ENCODE measurements at places on chromosomes 7 and 10.

GRCh38 chr10:92692697-92693533, 3.2 kb downstream of the HHEX start:
- DNase-seq, result no peak

GRCh38 chr10:80553436-80553835, 15.7 kb downstream of the SH2D4B start:
- no peak for DNase-seq

DNA sequence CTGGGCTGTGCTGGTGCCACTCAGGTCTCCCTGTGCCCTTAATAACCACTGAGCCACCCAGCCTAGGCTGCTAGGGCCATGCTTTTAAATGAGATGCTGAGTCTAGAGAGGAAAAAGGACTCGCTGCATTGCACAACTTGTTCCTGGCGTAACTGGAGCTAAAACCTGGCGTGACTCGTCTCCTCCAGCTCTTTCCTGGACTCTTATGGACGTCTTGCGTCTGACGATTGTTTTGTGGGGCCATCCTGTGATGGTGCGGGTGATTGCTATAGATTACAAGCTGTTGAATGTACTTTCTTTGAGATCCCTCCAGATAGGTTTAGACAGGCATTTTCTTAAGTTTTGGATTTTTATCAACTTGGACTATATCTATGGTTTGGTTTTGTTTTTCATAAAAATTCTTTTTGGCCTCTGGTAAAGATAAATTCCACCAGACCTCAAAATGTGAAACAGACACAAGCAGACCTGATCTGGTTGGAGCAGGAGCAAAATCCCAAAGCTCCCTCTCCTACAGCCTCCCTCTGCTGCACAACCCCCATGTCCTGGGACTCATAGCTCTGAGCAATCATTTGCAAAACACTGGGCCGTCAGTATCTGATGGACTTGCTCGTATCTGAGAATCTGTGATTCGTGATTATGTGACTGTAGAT, 230.3 kb downstream of the ARHGAP12 start:
- no peak for DNase-seq

DNA sequence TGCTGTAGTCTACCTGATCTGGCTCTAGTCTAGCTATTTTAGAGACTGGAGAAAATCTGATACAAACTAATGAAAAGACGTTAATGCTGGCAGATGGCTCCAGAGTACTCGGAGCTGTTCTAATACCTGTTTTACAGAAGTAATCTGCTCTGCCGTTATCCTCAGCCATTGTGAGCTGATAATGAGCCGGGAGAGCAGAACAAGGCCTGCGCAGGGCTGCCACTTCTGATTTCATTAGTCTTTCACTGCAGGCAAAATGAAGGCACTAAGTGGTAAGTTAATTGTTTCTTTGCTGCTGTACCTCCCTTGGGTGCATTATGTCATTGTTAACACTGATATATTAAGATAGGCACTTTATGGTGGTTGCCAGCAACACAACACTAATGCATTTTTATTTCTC, 456.4 kb upstream of the PFKP start:
- no peak for DNase-seq

DNA sequence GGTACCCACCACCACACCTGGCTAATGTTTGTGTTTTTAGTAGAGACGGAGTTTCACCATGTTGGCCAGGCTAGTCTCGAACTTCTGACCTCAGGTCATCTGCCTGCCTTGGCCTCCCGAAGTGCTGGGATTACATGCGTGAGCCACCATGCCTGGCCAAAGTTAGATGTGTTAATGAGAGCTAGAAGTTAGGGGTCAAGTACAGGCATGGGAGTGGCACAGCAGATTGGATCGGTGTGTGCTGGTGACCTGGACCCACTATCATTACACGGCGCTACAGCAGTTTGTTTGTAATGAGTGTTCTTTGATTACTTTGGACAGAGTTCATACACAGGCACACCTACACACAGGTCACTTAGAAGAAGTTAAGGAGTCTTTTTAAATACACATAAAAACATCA, 36.7 kb downstream of the DNAJB6 start:
- no peak for DNase-seq

DNA sequence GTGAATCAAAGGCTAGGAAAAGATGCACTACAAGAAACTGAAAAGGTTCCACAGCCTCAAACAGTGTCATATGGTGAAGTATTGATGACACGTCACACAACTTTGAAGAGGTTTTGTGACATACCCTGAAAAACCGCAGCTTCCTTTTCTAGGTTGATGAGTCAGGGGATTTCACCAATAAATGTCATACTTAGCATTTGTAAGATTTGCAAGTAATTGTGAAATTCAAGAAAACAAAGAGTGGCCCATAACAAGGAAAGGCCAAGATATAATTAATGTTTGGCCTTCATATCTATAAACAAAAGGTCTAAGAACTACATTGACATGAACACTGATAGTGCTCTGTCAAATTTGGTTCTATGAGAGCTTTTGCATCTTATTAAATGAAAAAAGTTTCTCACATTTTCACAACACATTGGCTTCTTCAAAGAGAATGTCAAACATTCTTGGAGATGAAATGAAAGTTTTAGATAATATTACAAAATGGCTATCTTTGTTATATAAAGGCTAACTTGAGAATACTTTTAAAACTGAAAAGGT, 62.0 kb upstream of the NAMPT start:
- no peak for DNase-seq

- no peak for DNase-seq
Measured at GRCh38 chr7:21281193-21281592, 146.7 kb upstream of the SP4 start.

DNA sequence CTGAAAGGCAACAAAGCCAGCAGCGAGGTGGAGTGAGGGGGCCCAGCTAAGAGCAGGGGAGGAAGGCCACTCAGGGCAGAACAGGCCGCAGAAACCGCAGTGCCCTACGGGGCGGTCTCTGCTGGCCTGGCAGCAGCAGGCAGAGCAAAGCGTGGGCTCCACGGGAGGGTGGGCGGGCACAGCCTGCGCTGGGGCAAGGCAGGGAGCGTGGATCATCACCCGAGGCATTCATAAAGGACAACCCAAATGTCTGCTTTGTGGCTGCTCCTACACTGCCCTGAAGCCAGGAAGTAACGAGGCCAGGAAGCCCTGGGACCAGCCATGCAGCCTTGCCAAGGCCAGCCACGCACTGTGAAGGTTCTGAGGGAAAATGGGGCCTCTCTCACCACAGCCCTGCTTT, 127.5 kb downstream of the MAD1L1 start:
- no peak for DNase-seq

GRCh38 chr10:83538047-83538446, 601.3 kb upstream of the GHITM start:
- peak; percentile 10 for DNase-seq

DNA sequence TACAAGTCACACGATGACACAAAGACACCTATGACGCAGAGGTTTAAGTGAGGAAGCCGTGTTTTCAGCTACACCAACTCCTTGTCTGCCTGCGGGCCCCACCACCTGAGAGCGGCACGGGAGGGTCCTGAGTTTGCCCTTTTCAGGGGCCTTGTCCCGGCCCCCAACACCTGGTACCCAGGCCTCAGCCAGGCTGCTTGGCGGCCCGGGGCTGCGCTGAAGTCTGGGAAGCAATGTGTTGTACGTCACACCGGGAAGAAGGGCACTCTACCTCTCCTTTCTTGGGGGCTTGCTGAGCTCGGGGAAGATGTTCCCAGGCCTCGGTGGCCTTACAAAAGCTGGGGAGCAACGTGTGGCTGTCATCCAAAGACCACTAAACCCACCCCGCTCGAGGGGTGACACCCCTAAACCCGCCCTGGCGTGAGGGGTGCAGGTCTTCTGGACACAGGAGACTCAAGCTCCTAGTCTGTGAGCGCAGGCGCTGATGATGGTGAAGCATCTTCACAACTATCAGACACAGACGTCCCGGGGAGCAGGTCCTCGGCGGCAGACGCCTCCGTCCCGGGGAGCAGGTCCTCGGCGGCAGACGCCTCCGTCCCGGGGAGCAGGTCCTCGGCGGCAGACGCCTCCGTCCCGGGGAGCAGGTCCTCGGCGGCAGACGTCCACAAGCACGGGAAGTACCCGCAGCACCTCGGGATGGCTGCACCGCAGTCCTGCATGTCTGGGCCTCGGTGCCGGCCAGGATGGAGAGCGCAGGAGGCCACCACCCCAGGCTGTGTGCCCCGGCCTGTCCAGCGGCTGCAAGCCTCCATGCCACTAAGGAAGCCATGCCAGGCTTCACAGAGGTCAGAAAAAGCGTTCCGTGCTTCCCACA, 15.4 kb downstream of the CFAP46 start:
- no peak for DNase-seq

- DNase-seq, result no peak
Measured at GRCh38 chr7:82677493-82677892, 233.9 kb upstream of the CACNA2D1 start.

Measured in DMS 273 treated with DMSO at 0.1 percent for 48 hours (cell line).